ENCODE measurements at places on chromosomes 2 and 18. TPM values are rescaled to one million over a fixed set of nuclear protein-coding genes. Genes with fewer than 3 reads are reported as not detected.

CD302 gene
- 4.6 TPM for total RNA-seq

UGT1A3 gene
- not detected for total RNA-seq

DNAJC5G gene
- total RNA-seq, result not detected

- no peak overlapping the region for H3K4me3 ChIP-seq
- no peak overlapping the region for H3K27ac ChIP-seq
- no peaks in the 10 kb centered on the region for H3K27me3 ChIP-seq
- H3K4me1 ChIP-seq, result no peaks in the 10 kb centered on the region
- no peak for DNase-seq
Observed at GRCh38 chr2:204663816-204664425, 118.6 kb downstream of the PARD3B start.

All from thymus (tissue), 14 donors.